ENCODE measurements at places on chromosomes 5 and 9. TPM values are rescaled to one million over a fixed set of nuclear protein-coding genes. Genes with fewer than 3 reads are reported as not detected.

The SLC4A9 gene
- not detected for total RNA-seq

The CARD9 gene
- total RNA-seq: 1.7 TPM

DNA sequence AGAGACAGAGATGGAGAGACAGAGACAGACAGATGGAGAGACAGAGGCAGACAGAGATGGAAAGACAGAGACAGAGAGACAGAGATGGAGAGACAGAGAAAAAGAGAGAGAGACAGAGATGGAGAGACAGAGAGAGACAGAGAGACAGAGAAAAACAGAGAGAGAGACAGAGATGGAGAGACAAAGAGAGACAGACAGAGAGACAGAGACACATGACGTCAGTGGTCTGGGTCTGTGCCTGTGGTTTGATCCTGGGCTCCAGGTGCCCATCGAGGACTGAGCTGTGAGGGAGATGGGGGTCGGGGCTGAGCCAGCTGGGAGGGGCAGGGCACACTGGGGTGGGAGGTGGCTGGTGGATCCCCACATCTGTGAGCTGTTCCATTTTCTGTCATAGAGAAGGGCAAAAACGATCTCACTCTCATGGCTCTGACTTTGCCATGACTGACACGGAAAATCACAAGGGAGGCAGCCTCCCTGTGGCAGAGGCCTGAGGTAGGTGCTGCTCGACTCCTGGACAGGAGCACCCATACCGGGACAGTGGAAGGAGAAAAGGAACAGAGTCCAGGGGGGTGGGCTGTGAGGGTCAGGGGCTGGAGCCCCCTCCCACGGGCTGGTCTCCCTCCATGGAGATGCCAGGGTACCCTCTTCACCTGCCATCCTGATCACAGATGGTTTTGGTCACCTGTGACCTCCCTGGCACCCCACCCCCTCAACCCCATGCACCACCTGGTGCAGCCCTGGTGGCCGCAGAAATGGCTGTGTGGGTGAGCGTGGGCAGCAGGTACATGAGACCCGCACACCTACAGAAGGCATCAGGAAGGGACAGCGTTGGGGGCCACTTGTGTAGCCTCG, 28.8 kb downstream of the GLT6D1 start:
- DNase-seq: no peak
- H3K27me3 ChIP-seq: no peaks in the 10 kb centered on the region
- H3K27ac ChIP-seq: no peak overlapping the region
- no peak overlapping the region for H3K4me3 ChIP-seq
- no peaks in the 10 kb centered on the region for H3K36me3 ChIP-seq

DNA sequence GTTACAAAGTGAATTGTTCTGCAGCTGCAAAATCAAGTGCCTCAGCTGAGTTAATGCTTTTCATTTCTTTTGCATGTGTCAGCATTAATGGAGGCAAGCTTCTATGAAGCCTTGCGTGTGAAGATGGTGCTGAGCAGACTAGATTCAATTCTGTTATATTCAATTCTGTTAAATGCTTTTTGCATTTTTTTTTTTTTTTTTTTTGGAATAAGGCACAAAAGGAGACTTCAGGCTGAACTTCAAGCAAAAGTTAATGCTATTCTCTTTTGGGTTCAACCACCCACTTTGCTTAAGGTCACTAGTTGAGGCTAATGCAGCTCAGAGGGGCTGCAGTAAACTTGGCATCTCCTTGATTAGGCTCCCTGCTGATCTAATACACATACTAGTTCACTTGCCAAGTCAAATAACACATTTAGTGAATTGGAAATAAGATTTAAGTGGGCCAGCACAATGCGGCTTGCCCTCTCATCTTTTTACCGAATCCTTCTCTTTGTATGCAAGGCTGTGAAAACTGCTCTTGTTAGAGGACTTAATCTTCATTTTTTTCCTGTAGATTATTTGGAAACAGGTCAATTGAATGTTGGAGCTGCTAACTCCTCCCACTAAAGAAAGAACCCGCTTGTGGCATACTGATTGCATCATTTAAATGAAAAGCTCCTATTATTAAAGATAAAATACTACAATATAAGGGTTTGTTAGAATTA, 1020.2 kb downstream of the NR2F1-AS1 start:
- H3K27me3 ChIP-seq: no peaks in the 10 kb centered on the region
- H3K27ac ChIP-seq: no peak overlapping the region
- H3K4me1 ChIP-seq: no peaks in the 10 kb centered on the region
